Thoracic aorta (tissue), 2 donors: ENCODE measurements at places on chromosomes 1 and 21.

- DNase-seq = no peak
- no peak overlapping the region for H3K27ac ChIP-seq
- no peaks in the 10 kb centered on the region for H3K4me1 ChIP-seq
- H3K36me3 ChIP-seq = no peaks in the 10 kb centered on the region
Observed at GRCh38 chr1:218711884-218712674, 366.9 kb downstream of the TGFB2 start.

GRCh38 chr1:234402939-234403338 is 29.7 kb downstream of the COA6 start:
- no peak overlapping the region for H3K27ac ChIP-seq
- no peak for DNase-seq
- peaks cover 2% of the 10 kb centered on the region for H3K36me3 ChIP-seq
- no peaks in the 10 kb centered on the region for H3K27me3 ChIP-seq

DNA sequence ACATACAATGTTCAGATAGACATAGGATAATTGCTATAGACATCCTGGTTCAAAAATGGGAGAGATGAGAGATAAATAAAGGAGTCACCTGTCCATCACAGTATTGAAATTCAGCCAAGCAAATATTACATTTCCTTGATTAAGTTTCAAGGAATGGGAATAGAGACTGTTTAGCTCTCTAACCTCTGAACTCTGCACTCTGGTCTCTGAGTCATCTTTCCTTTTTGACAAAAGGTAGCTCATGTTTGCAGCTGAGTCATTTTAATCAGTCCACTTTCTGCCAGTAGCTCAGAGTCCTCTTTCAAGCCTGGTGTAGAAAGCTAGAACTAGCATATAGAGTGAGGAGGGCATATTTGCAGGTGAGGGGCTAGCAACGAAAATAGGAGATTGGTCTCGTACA is 51.4 kb upstream of the GJA8 start:
- no peak overlapping the region for H3K27ac ChIP-seq
- H3K4me3 ChIP-seq = no peak overlapping the region
- H3K4me1 ChIP-seq = no peaks in the 10 kb centered on the region

DNA sequence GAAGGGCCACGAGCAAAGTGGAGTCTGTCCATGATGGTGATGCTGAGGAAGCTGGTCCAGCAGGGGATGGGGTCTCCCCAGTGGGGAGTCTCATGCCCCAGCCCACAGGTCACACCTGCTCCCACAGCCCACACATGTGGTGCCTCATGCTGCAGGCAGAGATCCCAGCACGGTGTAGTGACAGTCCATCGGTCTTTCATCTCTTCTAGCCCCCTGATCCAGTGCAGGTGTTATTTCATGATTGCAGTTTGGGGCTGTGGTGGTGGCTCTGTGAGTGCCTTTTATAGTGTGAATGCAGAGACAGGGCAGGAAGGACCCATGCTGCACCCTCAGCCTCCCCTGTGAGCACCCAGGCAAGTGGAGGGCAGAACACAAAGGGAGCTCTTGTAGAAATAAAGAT is 45.0 kb downstream of the UBASH3A start:
- no peak overlapping the region for H3K27ac ChIP-seq
- no peaks in the 10 kb centered on the region for H3K4me1 ChIP-seq

DNA sequence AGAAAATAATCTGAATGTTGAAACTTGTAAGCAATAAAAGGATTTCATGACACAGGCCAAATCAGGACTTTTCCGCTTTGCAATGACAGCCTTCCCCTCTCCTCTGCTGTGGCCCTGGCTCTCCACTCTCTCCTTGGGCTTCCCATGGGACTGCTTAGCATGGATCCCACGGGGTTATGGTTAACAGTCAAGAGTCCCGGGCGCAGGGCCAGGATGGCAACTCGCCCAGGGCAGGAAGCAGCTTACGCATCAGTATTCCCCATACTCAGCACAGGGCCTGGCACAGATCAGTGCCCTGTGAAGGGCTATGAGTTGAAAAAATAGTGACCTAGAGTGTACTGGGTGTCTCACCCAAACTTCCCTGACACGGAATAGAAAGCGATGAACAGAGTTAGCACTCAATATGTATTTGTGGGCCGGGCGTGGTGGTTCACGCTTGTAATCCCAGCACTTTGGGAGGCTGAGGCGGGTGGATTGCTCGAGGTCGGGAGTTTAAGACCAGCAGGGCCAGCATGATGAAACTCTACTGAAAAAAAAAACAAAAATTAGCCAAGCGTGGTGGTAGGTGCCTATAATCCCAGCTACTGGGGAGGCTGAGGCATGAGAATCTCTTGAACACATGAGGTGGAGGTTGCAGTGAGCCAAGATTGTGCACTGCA is 29.1 kb upstream of the GRHL3 start:
- H3K4me1 ChIP-seq = peaks cover 5% of the 10 kb centered on the region
- H3K4me3 ChIP-seq = no peak overlapping the region
- no peak overlapping the region for H3K27ac ChIP-seq
- H3K36me3 ChIP-seq = no peaks in the 10 kb centered on the region

DNA sequence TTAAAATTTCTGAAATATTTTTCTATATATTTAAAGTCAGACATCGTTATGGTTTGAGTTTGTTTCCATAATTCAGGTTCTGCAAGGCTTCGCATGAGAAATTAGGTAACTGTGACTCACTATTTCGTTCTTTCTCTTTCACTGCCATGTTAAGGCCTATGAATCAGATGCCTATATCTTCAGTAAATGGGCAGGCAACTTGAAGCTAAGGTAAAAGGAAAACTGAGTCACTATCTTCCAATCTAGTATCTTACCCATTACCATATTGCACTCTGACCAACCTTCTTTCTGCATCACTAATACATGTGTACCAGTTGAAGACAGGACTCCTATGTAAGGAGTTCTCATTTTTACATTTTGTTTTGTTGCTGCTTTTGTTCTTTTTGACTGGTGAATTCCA is 37.8 kb downstream of the PYHIN1 start:
- no peaks in the 10 kb centered on the region for H3K4me1 ChIP-seq
- no peak for DNase-seq
- H3K4me3 ChIP-seq = no peak overlapping the region

GRCh38 chr1:174984952-174985351 is 14.8 kb upstream of the CACYBP start:
- no peak overlapping the region for H3K4me3 ChIP-seq
- H3K36me3 ChIP-seq = no peaks in the 10 kb centered on the region
- no peak overlapping the region for H3K27ac ChIP-seq
